CD4-positive, alpha-beta T cell treated with Interleukin-6 for 4 hours (primary cell): ENCODE measurements at places on chromosomes 2 and 18.

DNA sequence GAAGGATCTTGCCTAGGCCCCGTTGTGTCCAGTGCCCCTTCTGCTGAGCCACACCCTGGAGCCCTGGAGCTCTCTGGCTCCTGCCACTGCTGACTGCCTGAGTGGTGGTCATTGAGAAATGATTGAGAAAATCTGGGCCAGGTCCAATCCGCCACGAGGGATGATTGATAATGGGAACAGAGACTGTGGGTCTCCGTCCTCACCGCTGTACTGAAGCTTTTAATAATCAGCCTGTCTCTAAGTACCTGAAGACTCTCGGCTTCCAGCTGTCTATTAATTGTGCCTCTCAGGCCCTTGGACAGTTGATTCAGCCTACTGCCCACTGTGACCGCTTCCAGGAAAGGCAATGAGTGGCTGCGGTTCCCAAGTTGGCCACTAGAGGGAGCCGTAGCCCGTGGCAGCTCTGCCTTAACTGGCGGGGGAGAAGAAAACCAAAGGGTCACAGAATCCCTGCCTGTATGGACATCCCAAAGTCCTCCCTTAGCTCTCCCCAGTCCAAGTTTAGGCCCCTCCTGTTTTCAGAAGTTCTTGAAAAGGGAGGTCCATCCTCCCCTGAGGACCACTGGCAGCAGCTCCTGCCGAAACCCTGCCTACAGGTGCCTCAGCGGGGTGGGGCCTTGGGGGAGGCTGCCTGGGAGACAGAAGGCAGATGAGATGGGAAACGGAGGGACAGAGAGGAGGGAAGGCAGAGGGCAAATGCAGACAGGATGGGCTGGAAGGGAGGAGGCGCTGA is 213.6 kb downstream of the TNS1 start:
- DNase-seq = peak; percentile 76

DNA sequence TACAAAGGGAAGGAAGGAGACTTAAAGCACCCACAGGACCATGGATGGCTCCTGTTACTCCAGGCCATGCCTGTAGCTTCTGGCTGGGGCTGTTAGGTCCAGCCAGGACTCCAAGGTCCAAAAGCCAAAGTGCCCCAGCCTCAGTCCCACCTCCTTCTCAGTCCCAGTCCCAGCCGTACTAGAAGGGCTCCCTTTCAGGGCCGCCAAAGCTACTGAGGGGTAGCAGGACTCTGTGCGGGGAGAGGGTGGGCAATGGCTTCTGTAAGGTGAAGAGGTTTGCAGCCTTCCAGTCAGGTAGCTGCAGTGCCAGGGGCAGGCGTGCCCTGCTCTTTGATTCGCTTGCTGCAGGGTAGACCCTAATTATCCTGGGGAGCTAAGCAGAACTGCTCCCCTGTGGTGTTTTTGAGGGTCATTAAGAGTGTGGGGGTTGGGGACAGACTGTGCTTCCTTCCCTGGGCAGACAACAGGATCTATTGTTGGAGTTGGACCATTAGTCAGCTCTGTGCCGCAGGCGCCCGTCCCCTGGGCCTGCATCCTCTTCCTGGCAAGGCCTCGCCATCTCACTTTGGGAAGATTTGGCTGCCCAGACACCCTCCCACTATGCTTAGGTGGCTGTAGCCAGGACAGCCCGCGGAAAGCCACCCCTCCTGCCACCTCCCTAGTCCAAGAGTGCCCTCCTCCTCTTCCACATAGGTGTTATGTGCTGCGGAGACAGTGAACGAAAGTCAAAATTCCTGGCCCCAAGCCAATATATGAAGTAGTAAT is 118.8 kb downstream of the ZBTB7C start:
- DNase-seq = no peak

DNA sequence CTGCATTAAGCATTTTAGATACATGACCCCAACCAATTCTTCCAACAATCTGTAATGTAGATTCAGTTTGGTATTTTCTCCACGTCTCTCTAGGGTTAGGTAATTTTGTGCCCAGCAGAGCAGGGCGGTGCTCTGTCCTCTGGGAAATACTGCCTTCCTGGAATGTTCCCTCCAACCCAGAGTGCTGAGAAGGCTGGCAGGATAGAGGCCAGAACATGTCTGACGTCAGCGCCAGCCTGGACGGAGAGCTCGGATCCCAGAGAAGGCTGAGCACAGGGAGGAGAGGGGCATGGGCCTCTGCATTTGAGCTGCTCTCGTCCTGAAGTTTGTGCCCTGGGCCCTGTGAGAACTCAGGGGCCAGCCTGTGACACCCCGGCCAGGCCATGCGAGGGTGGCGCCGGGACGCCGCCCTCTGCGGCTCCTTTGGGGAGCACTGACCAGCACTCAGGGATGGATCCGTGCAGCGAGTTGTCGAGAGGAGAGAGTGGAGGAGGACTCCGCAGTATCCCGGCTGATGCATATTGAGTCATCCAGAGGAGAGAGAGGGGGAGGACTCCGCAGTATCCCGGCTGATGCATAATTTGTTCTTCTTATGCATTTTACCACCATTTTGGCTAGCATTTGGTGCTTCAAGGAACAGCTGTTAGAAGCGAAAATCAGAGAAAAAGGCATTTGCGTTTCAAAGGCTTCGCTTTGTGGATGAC is 80.0 kb upstream of the PXDN start:
- no peak for DNase-seq

DNA sequence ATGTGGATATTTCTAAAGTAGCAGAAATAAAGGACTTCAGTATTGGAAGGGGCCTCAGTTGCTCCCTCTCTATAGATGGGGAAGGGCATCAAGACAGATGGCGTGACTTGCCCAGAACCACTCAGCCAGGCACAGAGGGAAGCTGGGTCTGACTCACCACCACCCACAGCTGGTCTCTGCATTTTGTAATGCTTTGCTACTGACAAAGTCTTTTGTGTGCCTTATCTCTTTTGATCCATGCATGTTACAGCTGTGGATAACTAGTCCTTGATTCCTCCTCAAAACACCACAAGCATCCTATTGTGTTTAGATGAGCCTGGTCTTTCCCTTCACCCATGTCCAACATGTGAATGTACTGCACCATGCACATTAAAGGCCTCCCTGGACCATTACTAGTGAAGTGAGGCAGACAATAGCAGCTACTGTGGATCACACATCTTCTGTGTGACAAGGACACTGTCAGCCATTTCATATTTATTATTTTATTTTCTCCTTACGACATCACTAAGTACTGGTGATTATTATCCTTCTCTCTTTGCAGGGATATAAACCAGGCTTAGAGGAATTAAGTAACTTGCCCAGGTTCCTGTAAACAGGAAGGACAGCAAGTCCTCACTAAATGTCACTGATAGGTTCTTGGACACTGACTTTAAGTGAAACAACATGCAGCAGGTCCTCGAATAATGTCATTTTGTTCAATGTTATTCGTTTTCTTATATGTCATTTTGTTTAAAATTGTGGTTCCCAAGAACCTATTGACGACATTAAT is 29.6 kb upstream of the IL37 start:
- no peak for DNase-seq

GRCh38 chr18:30763902-30764350 is 278.6 kb downstream of the DSC3 start:
- DNase-seq = no peak

GRCh38 chr2:25085761-25086560 is 44.1 kb downstream of the EFR3B start:
- no peak for DNase-seq

- no peak for DNase-seq
Measured at GRCh38 chr2:56199492-56199891, 15.7 kb downstream of the CCDC85A start.

GRCh38 chr18:62963507-62963906 is 248.2 kb downstream of the PHLPP1 start:
- DNase-seq = no peak

DNA sequence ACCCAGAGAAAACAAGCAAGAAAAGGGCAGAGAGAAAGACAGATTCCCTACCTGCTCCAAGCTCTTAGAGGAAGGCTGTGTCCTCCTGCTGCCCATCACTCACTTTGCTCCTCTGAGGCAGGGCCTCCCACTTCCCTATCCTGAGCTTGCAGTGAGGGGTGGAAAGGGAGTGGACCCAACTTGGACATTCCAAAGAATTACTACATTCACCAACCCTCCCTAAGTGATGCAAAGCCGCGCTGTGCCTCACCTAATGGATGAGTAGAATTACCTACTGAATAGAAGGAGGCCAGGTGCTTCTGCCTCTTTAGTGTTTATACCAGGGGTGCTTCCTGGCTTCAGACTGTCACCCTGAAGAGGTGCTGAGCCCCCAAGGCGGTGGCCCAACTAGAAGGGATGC is 5.6 kb upstream of the OSR1 start:
- no peak for DNase-seq

DNA sequence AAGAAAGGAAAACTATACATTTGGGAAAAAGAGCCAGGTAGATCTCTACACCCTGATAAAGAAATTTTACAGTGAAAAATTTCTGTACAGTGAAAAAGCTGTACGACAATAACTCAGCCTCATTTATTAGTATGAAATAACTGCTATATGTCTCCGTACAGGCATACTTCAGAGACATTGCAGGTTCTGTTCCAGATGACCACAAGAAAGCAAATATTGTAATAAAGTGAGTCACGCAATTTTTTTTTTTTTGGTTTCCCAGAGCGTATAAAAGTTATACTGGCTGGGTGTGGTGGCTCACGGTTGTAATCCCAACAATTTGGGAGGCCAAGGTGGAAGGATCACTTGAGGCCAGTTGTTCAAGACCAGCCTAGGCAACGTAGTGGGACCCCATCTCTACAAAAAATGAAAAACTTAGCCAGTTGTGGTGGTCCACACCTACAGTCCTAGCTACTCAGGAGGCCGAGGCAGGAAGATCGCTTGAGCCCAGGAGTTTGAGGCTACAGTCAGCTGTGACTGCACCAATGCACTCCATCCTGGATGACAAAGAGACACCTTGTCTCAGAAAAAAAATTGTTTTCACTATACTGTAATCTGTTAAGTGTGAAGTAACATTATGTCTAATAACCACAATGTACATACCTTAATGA is 28.2 kb upstream of the AMMECR1L start:
- no peak for DNase-seq

DNA sequence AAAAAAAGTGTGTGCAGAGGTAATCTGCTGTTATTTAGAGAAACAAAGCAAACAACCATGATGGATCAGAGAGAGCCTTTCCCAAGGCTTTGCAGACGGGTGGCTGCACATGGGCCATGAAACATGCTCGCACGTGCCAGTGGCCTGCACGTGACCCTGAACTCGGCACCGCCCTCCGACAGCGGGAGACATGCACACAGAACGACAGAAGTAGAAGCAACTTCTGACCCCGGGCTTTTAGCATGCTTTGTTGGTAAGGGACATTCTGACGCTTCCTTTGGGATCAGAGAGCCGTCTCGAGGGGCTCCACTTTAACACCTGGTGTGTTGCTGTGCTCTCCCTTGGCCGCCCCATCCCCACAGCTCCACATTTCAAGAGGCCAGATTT is 112.5 kb downstream of the KCNF1 start:
- no peak for DNase-seq

DNA sequence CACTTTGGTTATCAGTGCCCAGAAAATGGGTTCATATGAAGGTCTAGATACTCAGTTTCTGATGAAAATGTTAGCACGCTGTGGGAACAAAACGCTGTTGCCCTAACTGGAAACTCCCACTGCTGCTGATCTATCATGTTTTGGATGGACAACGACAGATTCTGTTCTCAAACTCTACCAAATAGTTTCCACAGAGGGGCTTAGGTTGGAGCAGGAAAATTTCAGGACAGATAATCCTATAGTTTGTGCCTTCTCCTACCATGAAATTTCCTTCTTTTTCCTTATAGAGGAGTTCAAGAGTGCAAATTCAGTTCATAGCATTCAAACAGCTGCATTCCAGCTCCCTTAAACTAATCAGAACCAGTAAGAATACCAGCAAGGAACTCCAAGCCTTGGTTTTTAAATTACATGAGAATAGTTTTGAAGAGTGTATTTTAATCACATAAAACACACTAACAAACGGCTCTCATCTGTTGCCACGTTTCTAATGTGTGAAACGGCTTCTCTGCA is 58.7 kb upstream of the RALBP1 start:
- DNase-seq = no peak

DNA sequence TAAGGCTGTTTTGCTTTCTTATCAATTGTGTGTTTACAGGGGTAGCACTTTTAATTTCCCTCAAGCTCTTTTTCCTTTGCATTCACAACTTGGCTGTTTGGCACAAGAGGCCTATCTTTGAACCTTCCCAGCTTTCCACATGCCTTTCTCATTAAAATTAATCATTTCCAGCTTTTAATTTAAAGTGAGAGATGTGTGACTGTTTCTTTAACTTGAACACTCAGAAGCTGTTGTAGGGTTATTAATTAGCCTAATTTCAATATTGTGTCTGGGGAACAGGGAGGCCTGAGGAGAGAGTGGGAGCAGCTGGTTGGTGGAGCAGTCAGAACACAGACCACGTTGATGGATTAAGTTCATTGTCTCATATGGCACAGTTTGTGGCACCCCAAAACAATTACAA is 4.7 kb downstream of the ASB1 start:
- DNase-seq = no peak

DNA sequence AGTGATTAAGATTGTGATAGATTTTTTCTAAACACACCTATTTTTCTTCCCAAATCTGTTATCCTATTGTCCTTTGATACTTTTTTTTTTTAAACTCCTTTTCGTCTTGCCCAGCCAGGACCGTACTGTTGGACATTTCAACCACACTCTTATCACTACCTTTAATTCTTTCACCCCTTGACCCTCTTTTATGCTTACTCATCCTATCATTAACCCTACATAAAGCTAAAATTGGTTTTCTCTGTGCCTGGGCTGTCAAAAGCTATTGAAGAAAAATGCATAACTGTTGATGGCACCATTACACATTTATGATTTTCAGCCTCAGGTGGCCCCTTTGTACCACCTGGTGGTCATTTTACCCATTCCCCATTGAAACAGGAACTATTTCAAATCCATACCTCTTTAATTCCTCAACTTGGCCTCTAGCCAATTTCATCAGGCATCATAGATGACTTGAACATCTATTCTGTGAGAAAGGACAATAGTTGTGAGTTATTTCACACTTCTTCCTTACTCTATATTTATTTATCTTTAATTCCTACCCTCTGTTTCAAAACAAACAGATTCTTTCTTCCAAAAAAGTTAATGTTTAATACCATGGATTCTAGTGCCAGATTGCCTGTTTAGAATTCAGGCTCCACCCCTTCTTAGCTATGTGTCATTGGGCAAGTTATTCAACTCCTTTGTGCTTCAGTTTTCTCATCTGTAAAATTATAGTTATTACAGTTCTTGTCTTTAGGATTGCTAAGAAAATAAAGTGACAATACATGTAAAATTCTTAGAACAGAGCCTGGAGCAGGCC is 258.6 kb downstream of the CAMKMT start:
- no peak for DNase-seq

GRCh38 chr2:224576088-224576715 is 9.0 kb downstream of the CUL3 start:
- DNase-seq = no peak

DNA sequence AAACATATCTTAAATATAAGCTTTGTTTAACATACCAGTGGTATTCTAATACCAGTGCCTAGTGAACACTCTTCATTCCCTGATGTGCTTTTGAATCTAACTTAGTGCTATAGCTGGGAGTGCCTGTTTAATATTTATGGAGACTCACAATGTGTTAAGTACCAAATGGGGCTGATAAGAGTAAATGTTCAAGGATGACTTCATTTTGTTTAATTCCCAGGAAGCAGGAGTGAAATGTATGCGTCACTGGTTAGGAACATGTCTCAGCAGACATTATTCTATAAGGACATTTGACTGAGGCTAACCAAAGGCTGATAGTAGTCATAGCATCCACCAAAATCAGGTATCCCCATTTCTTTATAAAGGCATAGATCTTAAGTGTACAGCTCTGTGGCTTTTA is 31.7 kb upstream of the LINC00305 start:
- DNase-seq = no peak

- DNase-seq = peak; percentile 34
Measured at GRCh38 chr2:84694088-84694622, 177.9 kb downstream of the DNAH6 start.

GRCh38 chr18:79749251-79750191 is 48.2 kb upstream of the KCNG2 start:
- no peak for DNase-seq
